ENCODE measurements at places on chromosomes 7 and 10.

- no peak for DNase-seq
These were observed 23.0 kb downstream of the TMEM176A start for GRCh38 chr7:150823484-150824126.

DNA sequence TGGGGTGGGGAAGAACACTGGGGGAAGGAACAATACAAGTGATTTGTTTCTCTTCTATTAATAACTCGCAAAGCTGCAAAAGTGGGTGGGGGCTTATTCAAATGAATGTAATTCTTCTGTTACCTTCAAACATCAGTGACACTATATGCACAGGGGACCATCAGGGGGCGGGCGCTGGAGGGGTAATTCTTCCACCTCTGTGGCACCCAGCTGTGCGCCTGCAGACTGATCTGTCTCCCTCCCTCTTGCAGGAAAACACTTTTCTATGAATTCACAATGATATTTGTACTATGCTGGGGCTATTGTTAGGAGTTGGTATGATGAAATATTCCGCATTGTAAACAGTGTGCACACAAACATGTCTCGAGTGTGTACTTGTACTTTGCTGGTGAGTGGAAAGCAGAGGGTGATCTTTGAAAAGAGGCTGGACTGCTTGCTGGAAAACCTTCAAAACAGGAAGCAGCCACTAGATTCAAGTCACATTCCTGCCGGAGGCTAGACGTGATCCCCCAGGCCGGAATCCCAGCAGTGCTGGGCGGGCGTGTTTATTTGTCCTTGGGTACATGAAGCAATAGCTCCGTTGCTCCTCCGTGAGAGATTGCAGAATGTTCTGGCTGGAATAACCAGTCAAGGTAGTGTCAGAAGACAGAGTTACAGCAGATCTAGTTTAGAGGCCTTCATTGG is 15.8 kb upstream of the BNIP3 start:
- no peak for DNase-seq

GRCh38 chr7:87960239-87960638 is 26.2 kb downstream of the ADAM22 start:
- no peak for DNase-seq

DNA sequence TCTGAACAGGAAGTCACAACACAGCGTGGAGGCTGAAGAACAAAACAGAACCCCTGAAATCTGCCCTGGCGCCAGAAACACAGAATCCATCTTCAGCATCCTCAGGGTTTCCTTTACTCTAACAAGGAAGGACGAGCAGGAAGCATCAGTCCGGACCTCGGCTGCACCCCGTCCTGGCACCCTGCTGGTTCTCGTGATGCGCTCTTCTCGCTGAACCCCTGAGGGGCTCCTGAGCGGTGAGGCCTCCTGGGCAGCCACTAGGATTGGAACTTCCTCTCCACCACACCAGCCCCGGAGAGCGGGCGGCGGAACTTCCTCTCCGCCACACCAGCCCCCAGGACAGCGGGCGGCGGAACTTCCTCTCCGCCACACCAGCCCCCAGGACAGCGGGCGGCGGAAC is 461.9 kb downstream of the PTPRN2 start:
- DNase-seq: peak; percentile 35

- DNase-seq: no peak
These were observed 35.4 kb upstream of the ARMS2 start for GRCh38 chr10:122419016-122419415.

GRCh38 chr10:132735923-132736391 is 50.0 kb downstream of the NKX6-2 start:
- DNase-seq: no peak

DNA sequence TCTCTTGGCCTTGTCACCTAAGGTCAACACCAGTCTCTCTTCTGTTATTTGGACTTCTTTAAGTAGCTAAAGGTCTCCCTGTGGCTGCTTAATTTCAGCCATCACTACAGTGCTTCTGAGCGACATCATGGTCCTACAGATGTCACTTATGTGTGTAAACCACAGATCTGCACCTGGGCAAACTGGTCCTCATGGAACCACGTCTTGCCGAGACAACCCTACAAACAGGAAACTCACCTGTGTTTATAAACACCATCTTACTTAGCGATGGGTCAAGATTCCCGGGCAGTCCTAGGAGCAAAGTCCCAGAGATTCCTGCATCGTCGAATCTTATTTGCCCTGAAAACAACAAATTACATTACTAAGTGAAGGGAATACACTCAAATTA is 27.8 kb downstream of the KLF6 start:
- no peak for DNase-seq

DNA sequence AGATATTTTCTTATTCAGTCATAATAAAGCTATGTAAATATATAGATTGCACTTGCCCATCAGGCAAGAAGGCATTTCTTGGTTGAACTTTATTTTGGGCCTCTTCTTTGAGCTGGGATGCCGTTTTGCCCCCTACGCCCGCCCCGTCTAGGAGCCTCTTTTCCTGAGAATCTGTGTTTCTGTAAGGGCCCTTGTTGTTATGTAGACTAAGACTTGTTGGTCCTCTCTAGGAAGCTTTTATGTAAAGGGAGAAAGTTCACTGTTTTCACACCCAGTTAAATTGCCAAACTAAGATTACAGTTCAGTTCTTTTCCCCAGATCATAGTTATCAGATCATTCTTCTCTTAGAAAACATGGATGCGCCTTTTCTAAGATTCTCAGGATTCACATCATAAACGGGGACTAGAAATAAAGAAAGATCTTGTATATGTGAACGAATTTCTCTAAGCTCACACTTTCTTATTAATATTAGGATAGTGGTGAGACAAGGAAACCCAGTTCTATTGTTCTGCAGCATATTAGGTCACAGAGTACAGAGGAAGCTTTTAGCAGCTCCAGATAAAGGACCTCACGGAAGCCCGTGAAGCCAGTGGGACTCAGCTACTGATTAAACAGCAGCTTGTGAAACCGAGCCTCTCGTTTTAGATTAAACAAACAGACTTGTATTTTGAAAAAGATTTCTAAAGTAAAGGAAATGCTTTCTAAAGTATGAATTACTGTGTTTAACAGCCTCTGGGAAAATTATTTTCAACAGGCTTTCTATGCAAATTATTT is 3.8 kb downstream of the LMTK2 start:
- DNase-seq: no peak

DNA sequence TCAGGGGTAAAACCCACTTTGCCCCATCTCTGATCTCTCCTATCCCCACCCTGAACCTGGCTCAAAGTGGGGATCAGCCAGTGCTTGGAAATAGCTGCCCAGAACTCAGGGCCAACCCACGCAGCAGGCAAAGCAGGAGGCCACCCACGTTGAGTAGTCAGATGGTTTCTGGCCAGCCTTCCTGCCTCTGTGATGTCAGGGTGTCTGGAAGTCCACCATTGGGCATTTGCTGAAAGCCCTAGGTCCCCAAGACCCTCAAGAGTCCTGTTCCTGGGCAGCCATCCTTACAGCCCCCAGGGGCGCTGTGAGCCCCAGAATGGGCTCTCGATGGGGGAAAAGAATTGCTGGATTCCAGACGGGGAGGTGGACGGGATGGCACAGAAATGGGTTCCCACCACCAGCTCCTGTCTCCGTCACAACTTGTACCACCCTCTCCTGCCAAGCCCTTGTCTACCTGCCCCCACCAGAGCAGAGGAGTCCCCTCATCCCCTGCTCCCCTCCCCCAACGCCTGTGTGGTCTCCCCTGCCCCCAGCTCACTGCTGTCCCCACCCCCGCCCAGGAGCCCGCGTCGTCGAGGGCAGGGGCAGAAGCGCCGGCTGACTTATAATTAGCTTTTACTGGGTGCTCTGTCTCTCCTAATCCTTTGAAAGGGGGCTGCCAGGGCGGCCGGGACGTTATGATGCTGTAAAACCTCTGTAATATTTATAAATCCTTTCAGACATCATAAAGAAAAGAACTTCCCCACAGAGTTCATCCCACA is 3.9 kb downstream of the MYL10 start:
- DNase-seq: no peak

DNA sequence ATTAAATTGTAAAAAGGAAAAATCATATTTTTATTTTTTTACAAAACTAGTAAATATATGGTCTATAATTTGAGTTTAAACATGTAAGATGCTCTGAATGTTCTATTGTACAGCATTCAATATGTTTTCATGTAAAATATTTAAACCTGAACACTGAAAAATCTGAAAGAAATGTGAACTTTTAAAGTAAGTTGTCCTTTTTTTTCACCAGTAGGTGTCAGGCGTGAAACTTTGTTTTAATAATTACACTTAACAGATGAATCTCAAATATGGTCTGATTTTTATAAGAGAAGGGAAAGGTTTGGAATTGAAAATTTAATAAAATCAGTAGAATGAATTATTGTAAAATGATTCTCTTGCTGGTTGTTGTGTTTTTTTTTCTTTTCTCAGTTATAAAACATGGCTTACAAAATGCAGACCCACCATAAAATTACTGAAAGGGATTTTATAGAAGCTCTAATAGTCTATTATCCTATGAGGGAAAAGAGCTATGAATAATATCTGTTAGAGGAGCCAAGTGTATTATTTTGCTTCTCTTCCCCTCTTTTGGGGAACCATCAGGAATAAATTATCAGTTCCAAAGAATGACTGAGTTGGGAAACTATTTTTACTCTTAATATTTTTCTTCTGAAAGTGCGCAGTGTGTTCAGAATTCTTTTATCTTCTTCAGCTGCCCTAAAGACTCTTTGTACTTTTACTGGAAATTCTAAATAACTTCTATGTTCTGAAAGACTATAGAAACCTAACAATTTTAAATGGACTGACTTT is 217.7 kb upstream of the FZD1 start:
- DNase-seq: no peak

GRCh38 chr7:152751449-152752141 is 8.0 kb upstream of the ACTR3B start:
- no peak for DNase-seq

DNA sequence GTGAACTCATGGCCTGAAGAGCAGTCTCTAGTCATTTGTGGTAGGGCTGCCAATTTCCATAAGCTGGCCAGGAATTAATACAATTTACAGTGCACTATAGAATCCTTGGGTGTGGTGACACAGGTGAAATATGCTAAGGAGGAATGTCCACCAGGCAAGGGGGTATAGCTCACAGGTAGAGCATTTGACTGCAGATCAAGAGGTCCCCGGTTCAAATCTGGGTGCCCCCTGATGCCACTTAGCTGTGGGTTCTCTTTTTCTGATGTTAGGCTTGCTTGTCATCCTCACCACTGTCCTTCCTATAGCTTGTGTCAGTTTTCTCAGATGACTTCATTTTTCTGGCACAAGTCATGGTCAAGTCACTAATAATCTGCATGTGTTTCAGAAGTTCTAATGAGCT is 108.7 kb downstream of the ZNF467 start:
- DNase-seq: no peak

GRCh38 chr10:52746169-52746568 is 26.4 kb downstream of the MBL2 start:
- no peak for DNase-seq

DNA sequence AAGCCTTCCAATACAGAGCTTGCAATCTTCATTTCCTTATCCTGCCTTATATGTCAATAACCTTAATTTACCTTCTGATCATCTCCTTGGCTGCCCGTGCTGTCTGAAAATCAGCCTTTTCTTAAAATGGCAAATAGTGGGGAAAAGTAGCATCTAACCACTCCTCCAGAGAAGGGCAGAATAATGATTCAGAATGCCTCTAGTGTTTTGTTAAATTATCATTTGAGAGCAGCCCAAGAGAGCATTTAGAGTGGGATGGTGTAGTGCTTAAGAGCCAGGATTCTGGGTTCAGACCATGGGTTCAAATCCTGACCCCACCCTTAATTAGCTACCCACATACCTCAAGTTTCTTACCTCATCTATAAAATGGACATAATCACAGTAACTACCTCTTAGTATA is 4.6 kb upstream of the TMEM139 start:
- DNase-seq: no peak

DNA sequence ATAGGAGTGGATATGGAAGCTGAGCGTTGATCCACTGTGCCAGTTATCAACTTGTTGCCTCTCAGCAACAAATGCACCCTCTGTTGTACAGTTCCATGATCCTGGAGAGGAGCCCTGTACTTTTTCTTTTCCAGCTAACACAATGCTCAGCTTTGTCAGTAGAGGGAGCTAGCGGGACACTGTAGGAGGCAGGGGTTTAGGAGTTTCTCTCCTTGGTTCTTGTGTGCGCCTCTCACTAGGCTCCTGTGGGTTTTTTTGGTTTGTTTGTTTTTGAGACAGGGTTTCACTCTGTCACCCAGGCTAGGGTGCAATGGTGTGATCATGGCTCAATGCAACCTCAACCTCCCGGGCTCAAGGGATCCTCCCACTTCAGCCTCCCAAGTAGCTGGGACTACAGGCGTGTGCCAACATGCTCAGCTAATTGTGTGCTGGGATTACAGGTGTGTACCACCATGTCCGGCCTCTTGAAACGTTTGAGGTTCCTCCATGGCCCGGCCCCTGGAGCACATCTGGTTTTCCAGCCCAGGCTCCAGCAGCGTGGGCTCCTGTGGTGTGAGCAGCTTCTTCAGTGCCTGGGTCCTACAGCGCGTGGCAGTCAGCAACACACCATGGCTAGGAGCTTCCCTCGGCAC is 12.0 kb upstream of the MARVELD1 start:
- no peak for DNase-seq

DNA sequence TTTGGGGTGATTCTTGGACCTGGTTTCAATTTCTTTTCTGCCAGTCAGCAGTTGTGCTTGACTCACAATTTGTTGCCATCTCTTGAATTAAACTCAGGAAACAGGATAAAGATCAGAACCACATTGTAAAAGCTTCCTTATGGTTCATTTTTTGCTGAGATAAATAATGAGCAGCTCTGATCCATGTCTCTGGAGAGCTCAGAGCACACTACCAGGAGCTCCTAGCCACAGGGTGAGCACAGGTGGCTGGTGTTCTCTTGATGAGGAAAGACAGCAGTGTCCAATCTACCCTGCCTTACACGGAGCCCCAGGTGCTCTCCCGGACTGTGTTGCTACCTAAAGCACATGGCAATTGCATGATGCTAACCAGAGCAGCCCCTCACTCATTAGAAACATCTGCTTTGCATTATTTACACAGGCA is 17.2 kb upstream of the FAM170B start:
- DNase-seq: no peak

DNA sequence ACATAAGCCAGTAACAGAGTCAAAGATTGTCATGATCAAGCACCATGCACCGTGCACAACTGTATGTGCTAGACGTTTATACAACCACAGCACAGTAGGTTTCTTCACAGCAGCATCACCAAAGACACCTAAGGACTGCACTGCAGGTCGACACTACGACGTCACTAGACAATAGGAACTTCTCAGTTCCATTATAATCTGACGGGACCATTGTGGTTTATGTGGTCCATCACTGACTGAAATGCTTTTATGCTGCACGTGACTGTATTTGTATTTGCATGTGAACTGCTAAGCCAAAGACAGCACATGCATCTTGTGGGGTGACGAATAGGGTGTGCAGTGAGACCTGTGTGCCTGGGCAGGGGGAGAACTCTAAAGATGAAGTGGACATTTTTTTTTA is 164.9 kb downstream of the PARD3 start:
- DNase-seq: no peak

DNA sequence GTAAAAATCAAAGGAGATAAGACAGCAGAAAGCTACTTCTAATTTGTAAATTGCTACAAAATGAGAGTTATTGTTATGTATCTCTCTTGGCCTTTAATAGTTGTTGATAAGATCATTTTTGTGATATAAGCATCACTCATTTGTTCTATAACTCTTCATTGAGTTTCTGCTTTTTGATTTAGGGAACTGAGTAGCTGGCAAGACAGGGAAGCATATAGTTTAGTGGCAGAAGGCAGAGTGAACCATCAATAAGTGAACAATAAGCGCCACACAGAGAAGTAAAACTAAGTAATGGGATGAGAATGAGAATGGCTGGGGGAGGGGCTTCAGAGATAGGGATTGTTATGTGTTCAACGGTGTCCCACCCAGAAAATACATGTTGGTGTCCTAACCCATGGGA is 245.4 kb downstream of the ADARB2 start:
- DNase-seq: no peak

GRCh38 chr10:81872206-81872862 is 2.7 kb upstream of the NRG3 start:
- DNase-seq: no peak

Data from activated naive CD8-positive, alpha-beta T cell treated with anti-CD3 and anti-CD28 coated beads, Interleukin-2, amount 10 ng/mL, durations not matched to agents 7 days and 5 days (primary cell).